Activated naive CD4-positive, alpha-beta T cell treated with anti-CD3 and anti-CD28 coated beads, Interleukin-2, amount 10 ng/mL, durations not matched to agents 7 days and 5 days (primary cell): ENCODE measurements at places on chromosomes 1 and 21.

GRCh38 chr1:24584171-24584647, 28.3 kb downstream of the NCMAP start:
- DNase-seq, result no peak
- H3K4me3 ChIP-seq, result no peak overlapping the region
- no peak overlapping the region for H3K27ac ChIP-seq
- no peaks in the 10 kb centered on the region for H3K36me3 ChIP-seq
- peaks cover 49% of the 10 kb centered on the region for H3K27me3 ChIP-seq

DNA sequence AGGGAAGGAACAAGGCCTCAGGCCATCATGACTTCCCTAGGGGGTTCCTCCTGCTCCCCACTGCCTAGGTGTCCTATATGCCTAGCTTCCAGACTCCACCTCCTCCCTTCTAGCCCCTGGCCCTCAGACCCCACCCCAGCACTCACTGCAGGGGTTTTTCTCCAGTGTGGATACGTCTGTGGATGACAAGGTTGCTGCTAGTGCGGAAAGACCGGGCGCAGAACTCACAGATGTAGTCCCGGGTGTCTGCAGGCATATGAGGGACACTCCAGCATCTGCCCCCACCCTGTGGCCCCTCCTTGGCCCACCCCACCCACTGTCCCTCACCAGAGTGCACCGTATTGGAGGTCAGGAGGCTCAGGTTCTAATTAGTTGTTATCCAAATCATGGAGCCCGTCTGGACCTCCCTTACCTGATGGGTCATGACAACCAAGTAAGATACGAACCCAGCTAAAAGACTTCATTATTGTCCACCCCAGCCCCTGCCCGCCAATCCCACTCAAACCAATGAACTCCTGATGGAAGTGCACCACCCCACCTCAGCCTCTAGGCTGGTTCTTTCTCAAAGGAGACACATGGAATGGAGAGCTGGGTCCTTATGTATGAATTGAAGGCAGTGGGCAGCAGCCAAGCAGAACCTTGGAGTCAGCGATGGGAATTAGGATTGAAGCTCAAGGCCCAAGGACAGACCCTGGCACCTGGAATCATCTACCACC, 8.2 kb downstream of the ZNF692 start:
- H3K4me1 ChIP-seq, result peaks cover under 1% of the 10 kb centered on the region
- peaks cover 28% of the 10 kb centered on the region for H3K36me3 ChIP-seq
- H3K4me3 ChIP-seq, result no peak overlapping the region
- DNase-seq, result no peak
- H3K27ac ChIP-seq, result no peak overlapping the region

DNA sequence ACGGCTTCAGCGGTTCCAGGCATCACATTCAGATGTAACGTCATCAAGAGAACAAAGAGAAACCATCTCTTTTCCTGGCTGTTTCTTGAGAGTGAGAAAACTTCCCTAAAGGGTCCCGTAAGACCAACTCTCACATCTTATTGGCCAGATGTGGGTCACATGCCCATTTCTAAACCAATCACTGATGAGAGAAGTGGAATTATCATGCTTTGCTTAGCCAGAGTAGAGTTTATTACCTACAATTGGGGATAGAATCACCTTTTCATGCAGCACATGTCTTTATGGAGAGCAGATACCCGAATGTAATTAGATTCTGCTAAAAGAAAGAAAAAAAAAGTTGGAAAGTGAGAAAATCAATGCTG, 54.4 kb downstream of the LYPLAL1 start:
- no peaks in the 10 kb centered on the region for H3K4me1 ChIP-seq
- no peak overlapping the region for H3K4me3 ChIP-seq
- H3K36me3 ChIP-seq, result no peaks in the 10 kb centered on the region
- no peak for DNase-seq
- H3K27me3 ChIP-seq, result no peaks in the 10 kb centered on the region

DNA sequence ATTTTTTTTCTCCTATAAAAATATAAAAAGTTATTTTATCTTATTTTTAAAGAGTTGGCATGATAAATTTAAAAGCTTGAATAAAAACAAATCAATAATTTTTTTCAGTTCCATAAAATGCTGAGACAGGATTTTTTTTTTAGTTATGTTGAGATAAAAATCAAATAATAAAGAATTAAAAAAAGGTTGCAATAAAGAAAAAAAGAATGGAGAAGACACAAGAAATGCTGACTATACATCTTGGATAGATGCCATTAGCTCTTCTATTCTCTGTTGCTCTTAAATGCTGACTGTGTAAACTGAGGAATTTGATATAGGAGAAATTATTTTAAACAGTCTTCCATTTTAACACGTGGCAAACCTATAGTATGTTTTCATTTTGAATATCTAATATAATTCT, 2298.5 kb downstream of the MRPL39 start:
- H3K36me3 ChIP-seq, result no peaks in the 10 kb centered on the region
- no peak for DNase-seq
- H3K27me3 ChIP-seq, result no peaks in the 10 kb centered on the region
- no peak overlapping the region for H3K27ac ChIP-seq

- H3K4me3 ChIP-seq, result no peak overlapping the region
- no peaks in the 10 kb centered on the region for H3K36me3 ChIP-seq
- no peak overlapping the region for H3K27ac ChIP-seq
- no peaks in the 10 kb centered on the region for H3K4me1 ChIP-seq
- H3K27me3 ChIP-seq, result peaks cover 3% of the 10 kb centered on the region
These were observed 34.9 kb downstream of the ETS2 start for GRCh38 chr21:38840456-38841300.

DNA sequence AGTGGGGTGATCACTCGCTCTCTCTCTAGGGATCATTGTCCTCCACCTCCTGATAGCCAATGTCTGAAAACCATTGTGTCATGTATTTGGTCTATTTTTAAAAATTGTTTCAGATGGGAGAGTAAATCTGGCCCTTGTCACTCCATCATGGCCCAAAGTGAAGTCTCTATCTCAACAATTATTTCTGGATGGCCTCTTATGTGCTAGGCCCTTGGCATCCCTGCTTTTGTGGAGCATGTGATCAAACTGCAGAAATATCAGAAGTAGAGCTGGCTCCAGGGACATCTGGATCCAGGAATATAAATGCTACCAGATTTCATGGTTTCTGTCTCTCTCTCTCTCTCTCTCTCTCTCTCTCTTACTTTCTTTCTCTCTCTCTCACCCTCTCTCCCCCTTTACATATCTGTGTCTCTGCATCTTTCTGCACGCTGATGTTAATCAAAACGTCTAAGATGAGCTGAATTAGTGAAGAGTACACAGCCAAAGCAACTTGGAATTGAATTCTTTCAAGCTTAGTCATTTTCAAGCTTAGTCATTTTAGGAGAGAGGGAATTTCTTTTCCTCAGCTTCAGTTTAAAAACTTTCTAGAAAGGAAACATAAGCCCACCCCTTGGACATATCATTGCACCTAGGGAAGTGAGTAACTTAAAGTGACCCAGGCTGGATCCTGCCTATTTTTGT, 47.4 kb upstream of the DOCK7 start:
- DNase-seq, result no peak
- H3K4me1 ChIP-seq, result no peaks in the 10 kb centered on the region
- no peak overlapping the region for H3K4me3 ChIP-seq

DNA sequence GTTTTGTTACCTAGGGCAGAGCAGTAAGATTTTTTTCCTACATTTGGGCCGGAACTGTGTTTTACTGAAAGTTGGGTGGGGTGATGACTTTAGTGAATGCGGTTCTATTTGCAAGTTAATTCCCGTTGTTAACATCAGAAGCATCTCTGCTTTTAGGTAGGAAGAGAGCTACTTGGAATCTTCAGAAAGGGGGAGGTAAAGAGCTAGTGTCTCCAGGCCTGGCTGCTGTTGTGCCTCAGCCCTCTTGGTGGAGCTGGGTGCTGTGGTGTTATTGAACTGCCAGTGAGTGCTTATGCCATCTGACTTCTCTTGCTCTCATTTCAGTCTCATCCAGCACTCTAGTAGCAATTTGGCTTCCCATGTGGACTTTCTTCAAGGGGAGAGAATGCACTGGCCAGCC, 3.4 kb downstream of the KDM4A start:
- no peak overlapping the region for H3K27ac ChIP-seq
- peaks cover 35% of the 10 kb centered on the region for H3K4me1 ChIP-seq
- no peak overlapping the region for H3K4me3 ChIP-seq
- H3K27me3 ChIP-seq, result peaks cover 4% of the 10 kb centered on the region

DNA sequence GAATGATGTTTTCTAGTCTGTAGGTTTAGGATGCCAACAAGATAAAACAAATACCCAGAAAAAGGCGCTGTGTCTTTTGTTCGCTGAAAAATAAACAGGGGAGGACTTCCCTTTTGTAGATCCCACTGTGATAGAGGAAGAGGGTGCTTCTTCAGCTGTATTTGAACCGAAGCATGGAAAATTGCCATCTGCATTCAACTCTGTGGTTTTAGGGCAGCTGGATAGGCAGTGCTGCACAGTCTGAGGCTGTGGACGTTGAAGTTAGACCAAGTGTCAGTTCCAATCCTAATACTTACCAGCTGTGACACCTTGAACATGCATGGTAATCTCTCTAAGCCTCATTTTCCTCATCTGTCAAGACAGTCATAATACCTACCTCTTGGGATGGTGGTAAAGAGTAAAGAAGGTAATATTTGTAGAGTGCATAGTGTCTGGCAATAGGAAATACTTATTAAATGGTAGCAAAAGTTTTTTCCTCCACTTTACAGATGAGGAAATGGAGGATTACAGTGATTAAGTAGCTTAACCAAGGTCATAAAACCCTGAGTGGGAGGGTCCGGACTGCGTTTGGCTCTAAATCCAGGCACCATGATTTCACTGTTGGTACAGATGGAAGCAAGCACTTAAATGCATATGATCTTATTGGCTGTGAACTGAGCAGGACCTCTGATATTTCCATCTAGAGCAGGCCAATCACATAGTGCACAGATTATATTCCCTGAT, 48.5 kb downstream of the UTP25 start:
- no peak for DNase-seq
- no peaks in the 10 kb centered on the region for H3K4me1 ChIP-seq
- H3K4me3 ChIP-seq, result no peak overlapping the region
- H3K36me3 ChIP-seq, result no peaks in the 10 kb centered on the region
- peaks cover 25% of the 10 kb centered on the region for H3K27me3 ChIP-seq
- no peak overlapping the region for H3K27ac ChIP-seq

- H3K36me3 ChIP-seq, result peaks cover 19% of the 10 kb centered on the region
- no peaks in the 10 kb centered on the region for H3K27me3 ChIP-seq
- H3K4me3 ChIP-seq, result no peak overlapping the region
- peaks cover 23% of the 10 kb centered on the region for H3K4me1 ChIP-seq
- no peak for DNase-seq
These were observed 29.3 kb downstream of the KPNA6 start for GRCh38 chr1:32137111-32137510.

GRCh38 chr1:189275796-189276195, 1201.9 kb downstream of the BRINP3 start:
- H3K27ac ChIP-seq, result no peak overlapping the region
- H3K4me1 ChIP-seq, result no peaks in the 10 kb centered on the region
- no peaks in the 10 kb centered on the region for H3K36me3 ChIP-seq
- H3K27me3 ChIP-seq, result no peaks in the 10 kb centered on the region
- H3K4me3 ChIP-seq, result no peak overlapping the region

GRCh38 chr1:33516891-33517567, 44.6 kb downstream of the ZSCAN20 start:
- peaks cover 18% of the 10 kb centered on the region for H3K27me3 ChIP-seq
- no peaks in the 10 kb centered on the region for H3K36me3 ChIP-seq
- no peak overlapping the region for H3K27ac ChIP-seq

DNA sequence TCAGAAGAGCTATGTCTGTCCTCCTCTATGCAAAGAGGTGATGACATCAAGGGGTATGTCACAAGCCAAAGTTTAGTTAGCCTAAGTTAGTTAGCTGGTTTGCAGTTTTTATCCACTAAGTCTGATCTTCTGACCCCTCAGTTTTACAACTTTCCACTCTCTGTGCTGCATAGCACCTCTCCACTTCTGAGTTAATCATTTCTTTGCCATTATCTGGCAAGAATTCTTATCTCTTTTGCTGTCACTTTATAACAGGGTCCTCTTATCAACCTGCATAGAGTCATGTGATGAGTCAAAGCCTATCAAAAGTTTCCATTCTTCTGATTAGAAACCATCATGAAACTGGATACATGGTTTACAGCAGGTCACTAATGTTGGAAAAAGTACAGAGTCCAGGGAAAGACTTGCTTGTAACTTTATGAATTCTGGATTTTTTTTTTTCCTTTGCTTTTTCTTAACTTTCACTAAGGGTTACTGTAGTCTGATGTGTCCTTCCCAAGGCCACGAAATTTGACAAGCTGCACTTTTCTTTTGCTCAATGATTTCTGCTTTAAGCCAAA, at the start of gene NR5A2:
Gene NR5A2 (plus strand): TSS at position 447 of the 560 bp plus-strand sequence. CDS start 138 bp downstream, outside the sequence.
- DNase-seq, result no peak
- no peak within 1 kb of the TSS for H3K27ac ChIP-seq
- no peaks in the 10 kb centered on the region for H3K36me3 ChIP-seq
- no peak within 1 kb of the TSS for H3K4me3 ChIP-seq

GRCh38 chr1:81703391-81703755, 97.4 kb upstream of the ADGRL2 start:
- H3K27me3 ChIP-seq, result no peaks in the 10 kb centered on the region
- no peaks in the 10 kb centered on the region for H3K4me1 ChIP-seq
- H3K27ac ChIP-seq, result no peak overlapping the region
- H3K4me3 ChIP-seq, result no peak overlapping the region

DNA sequence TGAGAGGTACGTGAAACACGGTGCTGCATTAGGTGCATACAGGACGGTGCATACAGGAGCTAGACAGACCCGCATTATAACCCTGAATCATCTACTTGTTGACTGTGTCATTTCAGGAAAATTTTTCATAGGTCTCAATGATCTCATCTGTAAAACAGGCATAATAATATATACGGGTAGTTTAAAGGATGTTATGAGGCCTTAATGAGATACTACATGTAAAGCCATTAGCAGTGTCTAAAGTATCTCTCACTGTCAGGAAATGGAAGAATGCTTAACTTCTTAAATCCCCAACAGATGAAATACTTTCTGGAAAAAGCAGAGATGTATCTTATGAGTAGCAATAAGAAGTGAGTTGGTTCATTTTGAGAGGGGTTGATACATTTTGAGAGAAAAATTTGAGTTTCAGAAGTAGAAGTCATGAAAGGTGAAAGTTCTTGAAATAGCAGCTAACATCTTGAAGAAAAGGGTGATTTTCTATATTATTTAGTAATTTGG, 669.6 kb downstream of the PTPRC start:
- H3K27me3 ChIP-seq, result no peaks in the 10 kb centered on the region
- H3K27ac ChIP-seq, result no peak overlapping the region
- no peak for DNase-seq
- H3K4me1 ChIP-seq, result no peaks in the 10 kb centered on the region
- H3K4me3 ChIP-seq, result no peak overlapping the region

DNA sequence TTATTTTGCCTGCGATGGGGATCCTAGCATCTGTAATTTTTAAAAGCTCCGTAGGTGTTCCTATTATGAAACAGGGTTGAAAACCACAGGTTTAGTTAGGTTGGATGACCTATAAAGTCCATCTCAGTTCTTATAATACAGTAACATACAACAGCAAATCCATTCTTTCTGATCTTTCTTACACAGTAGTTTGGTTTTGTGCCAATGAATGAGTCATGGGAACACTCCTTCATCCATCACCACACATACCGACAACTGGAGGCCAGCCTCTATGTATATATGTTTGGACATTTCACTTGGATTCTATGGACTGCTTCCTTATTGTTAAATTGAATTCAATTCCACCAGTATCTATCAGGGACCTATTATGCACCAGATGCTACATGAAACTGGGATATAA, 118.4 kb upstream of the L1TD1 start:
- no peaks in the 10 kb centered on the region for H3K4me1 ChIP-seq
- DNase-seq, result no peak
- no peak overlapping the region for H3K27ac ChIP-seq
- H3K27me3 ChIP-seq, result no peaks in the 10 kb centered on the region
- no peaks in the 10 kb centered on the region for H3K36me3 ChIP-seq

GRCh38 chr21:42493109-42494060, 2.6 kb downstream of the RSPH1 start:
- no peaks in the 10 kb centered on the region for H3K36me3 ChIP-seq
- no peak for DNase-seq
- H3K4me3 ChIP-seq, result no peak overlapping the region
